Tibial nerve (tissue), 4 donors: ENCODE measurements at places on chromosomes 11 and 22. TPM values are rescaled to one million over a fixed set of nuclear protein-coding genes. Genes with fewer than 3 reads are reported as not detected.

Gene OR6X1
- not detected for total RNA-seq

Gene RIMBP3C
- total RNA-seq: 0.59 TPM

Gene GRK3
- total RNA-seq: 12.9 TPM

Gene RNF169
- 21.4 TPM for total RNA-seq

Gene OR51I1
- total RNA-seq: not detected

Gene TNKS1BP1
- total RNA-seq: 230 TPM

Gene FAM111B
- 0.20 TPM for total RNA-seq

Gene BTBD18
- not detected for total RNA-seq

- H3K4me3 ChIP-seq: no peak overlapping the region
- H3K27ac ChIP-seq: no peak overlapping the region
- no peaks in the 10 kb centered on the region for H3K27me3 ChIP-seq
- H3K4me1 ChIP-seq: peaks cover 41% of the 10 kb centered on the region
- DNase-seq: no peak
Observed at GRCh38 chr11:35146711-35147110, 7.7 kb downstream of the CD44 start.

DNA sequence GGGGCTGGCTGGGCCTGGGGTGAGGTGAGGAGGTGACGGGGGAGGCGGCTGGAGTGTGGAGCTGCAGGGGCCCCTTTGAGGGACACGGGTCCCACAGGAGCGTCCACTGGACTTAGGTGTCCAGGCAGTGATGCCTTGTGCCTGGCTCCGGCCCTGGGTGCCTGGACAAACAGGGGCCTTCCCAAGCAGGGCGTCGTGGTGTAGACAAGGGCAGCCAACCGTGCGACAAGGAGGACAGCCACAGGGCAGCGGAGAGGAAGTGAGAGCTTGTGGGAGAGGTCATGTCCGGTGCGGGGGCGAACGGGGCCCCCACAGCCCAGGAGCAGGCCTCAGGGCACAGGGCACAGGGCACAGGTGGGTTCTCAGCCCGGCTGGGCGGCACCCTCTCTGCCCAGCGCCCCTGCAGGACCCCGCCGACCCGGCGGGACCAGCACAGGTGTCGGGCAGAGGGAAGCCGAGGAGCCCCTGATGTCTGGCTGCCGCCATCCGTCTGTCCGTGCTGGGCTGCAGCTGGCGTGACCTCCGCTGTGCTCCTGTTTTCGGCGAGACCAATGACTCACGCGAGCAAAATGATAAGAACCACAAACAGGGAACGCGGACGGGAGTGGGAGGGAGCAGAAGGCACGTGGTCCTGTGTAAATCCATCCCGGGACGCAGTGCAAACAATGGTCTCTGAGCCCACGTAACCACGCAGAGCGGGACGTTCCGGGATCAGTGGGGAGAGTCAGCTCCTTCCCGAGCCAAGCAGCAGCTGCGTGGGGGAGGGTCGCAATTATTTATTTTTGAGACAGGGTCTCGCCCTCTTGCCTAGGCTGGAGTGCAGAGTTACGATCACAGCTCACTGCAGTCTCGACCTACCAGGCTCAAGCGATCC is 49.1 kb upstream of the A4GALT start:
- no peaks in the 10 kb centered on the region for H3K27me3 ChIP-seq
- no peak overlapping the region for H3K27ac ChIP-seq
- H3K4me3 ChIP-seq: no peak overlapping the region
- H3K36me3 ChIP-seq: no peaks in the 10 kb centered on the region
- no peaks in the 10 kb centered on the region for H3K4me1 ChIP-seq

GRCh38 chr11:34284156-34284555 is 73.7 kb downstream of the ABTB2 start:
- H3K36me3 ChIP-seq: no peaks in the 10 kb centered on the region
- no peak for DNase-seq
- no peak overlapping the region for H3K4me3 ChIP-seq
- no peaks in the 10 kb centered on the region for H3K4me1 ChIP-seq
- no peak overlapping the region for H3K27ac ChIP-seq

GRCh38 chr11:28701760-28702449 is 593.7 kb downstream of the METTL15 start:
- H3K4me3 ChIP-seq: no peak overlapping the region
- H3K36me3 ChIP-seq: no peaks in the 10 kb centered on the region
- DNase-seq: no peak
- no peak overlapping the region for H3K27ac ChIP-seq
- no peaks in the 10 kb centered on the region for H3K4me1 ChIP-seq

DNA sequence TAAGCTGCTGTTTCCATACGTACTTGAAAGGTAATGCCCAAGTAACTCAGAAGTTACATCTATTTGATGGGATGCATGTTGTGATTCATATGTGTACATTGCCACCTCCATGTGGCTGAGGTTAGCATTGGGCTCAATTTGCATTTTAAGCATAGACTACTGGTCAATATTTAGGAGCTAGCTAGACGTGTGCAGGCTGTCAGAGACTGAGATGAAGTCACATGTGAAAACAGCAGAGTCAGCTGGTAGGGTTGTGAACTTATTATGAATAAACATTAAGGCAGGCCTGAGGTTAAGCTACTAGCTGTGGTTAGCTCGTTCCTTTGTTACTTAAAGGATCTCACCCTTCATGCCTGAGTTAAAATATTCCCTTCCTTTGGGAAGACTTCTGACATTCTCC is 114.5 kb upstream of the MTNR1B start:
- no peak for DNase-seq
- H3K4me3 ChIP-seq: no peak overlapping the region
- no peaks in the 10 kb centered on the region for H3K36me3 ChIP-seq
- no peak overlapping the region for H3K27ac ChIP-seq
- no peaks in the 10 kb centered on the region for H3K4me1 ChIP-seq
- H3K27me3 ChIP-seq: no peaks in the 10 kb centered on the region

- DNase-seq: no peak
- H3K4me1 ChIP-seq: no peaks in the 10 kb centered on the region
- H3K4me3 ChIP-seq: no peak overlapping the region
- H3K27ac ChIP-seq: peak overlapping the region; percentile 24
- H3K27me3 ChIP-seq: no peaks in the 10 kb centered on the region
Observed at GRCh38 chr11:69463181-69463994, 18.1 kb upstream of the LINC01488 start.

DNA sequence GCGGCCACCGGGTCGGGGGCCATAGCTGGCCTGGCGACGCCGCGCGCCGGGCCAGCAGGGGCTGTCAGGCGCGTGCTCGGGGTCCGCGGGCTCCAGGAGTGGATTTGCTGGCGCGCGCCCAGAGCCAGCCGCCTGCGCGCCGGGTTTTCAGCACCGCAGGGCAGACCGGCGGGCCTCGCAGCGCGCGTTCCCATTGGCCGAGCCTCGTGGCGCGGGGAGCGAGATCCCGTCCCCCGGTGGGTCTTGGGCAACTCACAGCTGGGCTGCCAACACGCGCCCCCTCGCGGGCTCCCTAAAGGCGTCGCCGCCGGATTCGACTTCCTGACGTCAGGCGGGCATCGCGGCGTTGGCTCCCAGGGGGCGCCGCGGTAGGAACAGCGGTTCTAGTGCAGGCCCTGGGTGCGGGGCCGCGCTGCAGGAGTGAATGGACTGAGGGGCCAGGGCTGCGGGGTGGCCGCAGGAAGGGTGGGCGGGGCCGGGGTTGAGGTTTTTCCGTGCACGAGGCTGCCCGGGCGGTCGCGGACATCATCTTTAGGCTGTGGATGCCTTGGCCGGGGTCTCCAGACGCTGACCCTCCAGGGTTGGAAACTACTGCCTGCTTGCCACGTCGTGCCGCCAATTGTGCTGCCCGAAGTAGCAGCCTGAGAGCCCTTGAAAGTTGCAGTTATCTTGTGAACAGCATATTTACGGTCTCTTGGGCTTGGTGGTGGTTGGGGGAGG is at the start of gene FADS1:
Gene FADS1 (minus strand): TSS at position 268 of the 720 bp plus-strand sequence. CDS start 74 bp downstream, at position 194.
- H3K4me1 ChIP-seq: peaks cover 15% of the 10 kb centered on the region
- peak; percentile 83 for DNase-seq
- peak within 1 kb of the TSS; percentile 99 for H3K27ac ChIP-seq
- no peaks in the 10 kb centered on the region for H3K36me3 ChIP-seq
- H3K4me3 ChIP-seq: peak within 1 kb of the TSS; percentile 84

- no peaks in the 10 kb centered on the region for H3K4me1 ChIP-seq
- no peak overlapping the region for H3K27ac ChIP-seq
- DNase-seq: no peak
Observed at GRCh38 chr11:34680918-34681586, 60.2 kb downstream of the EHF start.

- no peak overlapping the region for H3K4me3 ChIP-seq
- no peak overlapping the region for H3K27ac ChIP-seq
- peaks cover 18% of the 10 kb centered on the region for H3K4me1 ChIP-seq
- H3K36me3 ChIP-seq: peaks cover 28% of the 10 kb centered on the region
Observed at GRCh38 chr22:19871845-19872778, 17.4 kb upstream of the GNB1L start.

DNA sequence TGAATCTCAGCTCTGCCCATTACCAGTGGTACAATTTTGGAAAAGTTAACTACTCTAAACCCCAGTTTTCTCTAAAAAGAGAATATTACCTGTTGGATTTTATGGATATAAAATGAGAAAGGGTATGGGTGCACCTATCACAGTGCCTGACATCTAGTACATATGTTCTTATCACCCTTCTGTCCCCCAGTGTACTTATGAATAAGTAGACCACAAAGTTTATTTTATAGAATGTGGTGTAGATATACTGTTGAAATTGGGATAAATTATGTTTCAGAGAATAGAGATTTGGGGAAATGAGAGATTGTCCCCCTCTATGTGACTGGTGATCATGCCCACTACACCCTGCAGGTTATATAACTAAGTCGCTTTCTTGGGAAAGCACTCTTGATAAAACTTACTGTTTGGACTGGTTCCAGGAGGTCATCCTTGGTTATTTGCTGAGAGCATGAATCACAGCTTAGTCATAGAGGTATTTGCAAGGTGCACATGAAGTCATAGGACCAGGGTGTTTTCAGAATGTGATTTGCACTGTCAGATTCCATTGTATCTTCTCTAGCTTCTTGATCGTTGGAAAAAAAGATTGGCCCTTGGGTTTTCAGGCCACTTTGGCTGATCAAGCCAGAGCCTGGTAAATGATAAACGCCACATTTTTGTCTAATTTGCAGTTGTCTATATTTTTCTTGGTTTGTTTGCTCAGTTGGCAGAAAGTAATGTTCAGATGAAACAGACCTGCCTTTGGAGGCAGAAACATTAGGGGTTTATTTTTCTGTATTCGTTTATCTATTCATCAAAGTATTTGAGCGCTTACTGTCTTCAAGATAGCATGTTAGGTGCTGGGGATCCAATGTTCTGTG is 21.3 kb downstream of the STX3 start:
- H3K4me1 ChIP-seq: peaks cover 7% of the 10 kb centered on the region
- H3K4me3 ChIP-seq: no peak overlapping the region
- no peak for DNase-seq
- H3K27ac ChIP-seq: no peak overlapping the region
- no peaks in the 10 kb centered on the region for H3K36me3 ChIP-seq

- peak; percentile 18 for DNase-seq
- H3K4me3 ChIP-seq: no peak overlapping the region
- H3K4me1 ChIP-seq: peaks cover 8% of the 10 kb centered on the region
- H3K36me3 ChIP-seq: no peaks in the 10 kb centered on the region
- peak overlapping the region; percentile 26 for H3K27ac ChIP-seq
Observed at GRCh38 chr11:110376711-110377324, 52.9 kb upstream of the FDX1 start.

DNA sequence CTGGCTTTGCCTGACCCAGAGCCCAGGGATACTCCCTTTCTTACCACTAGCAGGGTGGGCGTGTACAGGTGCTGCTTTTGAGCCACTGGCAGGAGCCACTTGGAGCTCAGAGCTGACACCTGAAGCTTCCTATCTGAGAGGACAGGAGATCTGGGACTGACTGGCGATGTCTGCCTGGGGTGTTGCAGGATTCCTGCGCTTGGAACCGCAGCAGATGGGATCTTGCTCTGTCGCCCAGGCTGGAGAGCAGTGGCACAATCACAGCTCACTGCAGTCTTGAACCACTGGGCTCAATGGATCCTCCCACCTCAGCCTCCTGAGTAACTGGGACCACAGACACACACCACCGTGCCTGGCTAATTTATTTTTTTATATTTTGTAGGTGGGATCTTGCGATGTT is 17.7 kb downstream of the GP1BB start:
- H3K27me3 ChIP-seq: no peaks in the 10 kb centered on the region
- DNase-seq: no peak
- no peaks in the 10 kb centered on the region for H3K36me3 ChIP-seq
- H3K4me1 ChIP-seq: no peaks in the 10 kb centered on the region

- H3K4me3 ChIP-seq: no peak within 1 kb of the TSS
- no peak for DNase-seq
- peaks cover 84% of the 10 kb centered on the region for H3K27me3 ChIP-seq
Observed at GRCh38 chr11:129375751-129376657, at the start of gene BARX2. TSS of gene BARX2 (plus strand) at chr11:129375848. CDS start at chr11:129376036, 188 bp downstream.

DNA sequence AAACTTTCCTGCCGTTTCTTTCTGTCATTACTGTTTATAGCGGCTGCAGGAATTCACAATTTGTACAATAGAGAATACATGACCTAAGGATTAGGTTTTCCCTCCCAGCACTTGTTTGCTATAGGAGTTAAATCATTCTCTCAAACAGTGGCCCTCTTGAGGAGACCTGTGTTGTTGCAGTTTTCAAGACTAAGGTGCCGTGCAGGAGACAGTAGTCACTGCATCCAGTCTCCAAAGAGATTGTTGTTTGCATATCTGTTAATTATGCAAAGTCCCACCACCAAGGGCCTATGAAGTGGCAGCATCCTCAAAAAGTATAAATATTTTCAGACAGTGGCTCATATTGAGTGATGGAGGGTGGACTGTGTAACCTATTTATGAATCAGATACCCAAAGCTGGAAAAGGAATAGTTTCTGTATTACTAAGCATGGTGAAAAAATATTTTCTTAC is 2.3 kb downstream of the PRSS23 start:
- no peaks in the 10 kb centered on the region for H3K27me3 ChIP-seq
- H3K4me1 ChIP-seq: peaks cover 19% of the 10 kb centered on the region
- H3K36me3 ChIP-seq: no peaks in the 10 kb centered on the region
- no peak overlapping the region for H3K27ac ChIP-seq

GRCh38 chr11:65448418-65449105 is 26.0 kb downstream of the NEAT1 start:
- peaks cover 53% of the 10 kb centered on the region for H3K36me3 ChIP-seq
- peak overlapping the region; percentile 43 for H3K27ac ChIP-seq

DNA sequence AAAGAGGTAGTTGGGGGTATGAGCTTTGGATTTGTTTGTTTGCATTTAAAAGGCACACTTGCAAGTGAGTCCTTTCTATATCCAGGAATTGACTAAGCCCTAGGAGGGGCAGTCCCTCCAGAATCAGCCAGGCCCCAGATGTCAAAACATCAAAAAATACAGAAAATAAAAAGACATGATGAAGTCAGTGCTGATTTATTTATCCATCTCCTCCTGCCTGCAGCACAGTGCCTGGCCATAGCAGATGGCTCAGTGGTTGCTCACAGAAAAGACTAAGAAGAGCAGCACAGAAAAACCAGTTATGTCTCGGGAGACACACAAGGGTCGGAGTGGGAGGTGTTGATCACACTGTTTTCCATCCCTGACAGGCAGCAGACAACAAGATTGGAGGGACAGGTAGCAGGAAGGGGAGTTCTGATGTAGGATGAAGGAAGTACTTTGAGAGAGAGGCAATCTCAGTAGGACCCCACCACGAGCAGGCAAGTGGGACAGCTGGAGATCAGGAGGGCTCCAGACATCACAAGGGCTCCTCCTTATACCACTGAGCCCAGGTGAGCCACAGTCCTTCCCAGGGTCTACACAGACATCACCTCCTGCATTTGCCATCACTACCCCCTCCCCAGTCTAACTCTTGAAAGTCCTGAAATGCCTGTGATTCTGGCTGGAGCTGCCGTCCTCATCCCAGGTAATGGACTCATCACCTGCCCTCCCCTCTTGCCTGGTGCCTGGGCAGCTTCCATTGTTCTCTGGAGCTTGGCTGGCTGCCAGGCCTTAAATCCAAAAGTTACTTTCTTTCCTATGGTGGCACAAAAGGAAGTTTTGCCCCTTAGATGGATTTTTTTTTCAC is 32.3 kb downstream of the TMPRSS5 start:
- no peak overlapping the region for H3K4me3 ChIP-seq
- DNase-seq: no peak
- H3K27me3 ChIP-seq: no peaks in the 10 kb centered on the region
- no peaks in the 10 kb centered on the region for H3K36me3 ChIP-seq
- H3K27ac ChIP-seq: no peak overlapping the region
- no peaks in the 10 kb centered on the region for H3K4me1 ChIP-seq
